ENCODE measurements at places on chromosomes 1 and 21. TPM values are rescaled to one million over a fixed set of nuclear protein-coding genes. Genes with fewer than 3 reads are reported as not detected.

GRCh38 chr1:58528518-58528917, 18.0 kb downstream of the OMA1 start:
- no peaks in the 10 kb centered on the region for H3K27me3 ChIP-seq
- peaks cover 9% of the 10 kb centered on the region for H3K4me1 ChIP-seq
- H3K4me3 ChIP-seq = no peak overlapping the region
- H3K36me3 ChIP-seq = peaks cover 5% of the 10 kb centered on the region

The CYP4A22 gene
- total RNA-seq = not detected

DNA sequence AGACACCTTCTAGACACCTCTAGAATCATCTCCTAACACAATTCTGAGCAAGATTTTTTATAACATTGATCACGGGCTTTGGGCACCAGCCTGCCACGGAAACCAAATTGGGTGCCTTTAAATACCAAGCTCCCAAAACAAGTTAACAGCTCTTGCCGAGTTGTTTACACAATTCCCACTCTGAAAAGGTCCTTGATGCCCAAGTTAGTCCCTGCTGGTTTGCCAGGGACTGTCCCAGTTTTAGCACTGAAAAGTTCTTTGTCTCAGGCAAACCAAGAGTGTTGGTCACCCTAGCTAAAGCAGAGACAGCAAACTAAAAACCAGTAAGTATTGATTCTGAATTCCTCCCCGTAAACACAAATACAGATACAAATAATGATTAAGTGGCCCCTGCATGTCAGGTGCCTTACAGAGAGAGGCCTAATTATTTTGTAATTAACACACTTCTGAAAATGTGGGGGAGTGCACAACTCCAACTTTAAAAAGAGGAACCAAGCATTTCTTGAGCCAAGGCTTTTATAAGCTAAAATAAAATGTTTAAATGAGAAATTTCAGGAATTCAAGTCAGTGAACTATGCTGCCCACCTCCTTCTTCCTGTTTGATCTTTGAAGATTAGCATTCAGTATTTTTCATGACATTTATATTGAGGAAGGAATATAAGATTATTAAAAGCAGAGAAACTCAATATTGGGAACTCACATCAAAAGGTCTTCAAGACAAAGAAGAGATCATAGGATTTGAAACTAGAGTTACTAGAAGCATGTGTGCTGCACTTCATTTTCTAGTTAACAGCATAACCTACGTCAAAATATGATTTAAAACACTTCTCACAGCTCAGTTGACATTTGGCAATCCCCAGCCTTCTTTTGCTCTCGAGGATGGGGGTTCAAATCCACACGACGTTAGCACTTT, 9.0 kb upstream of the UBE2U start:
- no peaks in the 10 kb centered on the region for H3K4me1 ChIP-seq
- no peak overlapping the region for H3K4me3 ChIP-seq
- no peaks in the 10 kb centered on the region for H3K27me3 ChIP-seq
- H3K27ac ChIP-seq = no peak overlapping the region

DNA sequence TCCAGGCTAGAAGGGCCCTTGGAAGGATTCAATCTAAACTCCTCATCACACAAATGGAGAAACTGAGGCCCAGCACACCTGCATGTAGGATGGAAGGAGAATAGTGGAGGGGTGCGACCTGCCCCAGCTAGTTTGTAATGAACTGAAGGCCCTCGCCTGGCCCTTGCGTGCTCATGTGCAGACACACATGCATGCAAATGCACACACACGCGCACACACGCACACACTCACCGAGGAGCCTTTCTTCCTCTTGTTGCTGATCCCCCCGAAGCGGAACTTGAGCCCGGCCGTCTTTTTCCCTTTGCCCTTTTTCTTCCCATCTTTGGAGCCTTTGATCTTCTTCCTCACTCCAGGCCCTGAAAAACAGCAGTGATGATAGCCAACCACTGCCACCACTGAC, 27.9 kb downstream of the CHD5 start:
- no peak overlapping the region for H3K27ac ChIP-seq

Data from B cell (primary cell).